ENCODE measurements at places on chromosomes 7 and 10.
A peak's percentile ranks its signal among the peaks of the same experiment; 100 is the strongest.

- no peak for DNase-seq
Measured at GRCh38 chr7:4211261-4211660, 470.8 kb upstream of the FOXK1 start.

- DNase-seq = no peak
Measured at GRCh38 chr10:126713594-126713993, 43.1 kb upstream of the C10orf90 start.

GRCh38 chr10:132593900-132594876 lies 56.6 kb downstream of the INPP5A start:
- DNase-seq = no peak

DNA sequence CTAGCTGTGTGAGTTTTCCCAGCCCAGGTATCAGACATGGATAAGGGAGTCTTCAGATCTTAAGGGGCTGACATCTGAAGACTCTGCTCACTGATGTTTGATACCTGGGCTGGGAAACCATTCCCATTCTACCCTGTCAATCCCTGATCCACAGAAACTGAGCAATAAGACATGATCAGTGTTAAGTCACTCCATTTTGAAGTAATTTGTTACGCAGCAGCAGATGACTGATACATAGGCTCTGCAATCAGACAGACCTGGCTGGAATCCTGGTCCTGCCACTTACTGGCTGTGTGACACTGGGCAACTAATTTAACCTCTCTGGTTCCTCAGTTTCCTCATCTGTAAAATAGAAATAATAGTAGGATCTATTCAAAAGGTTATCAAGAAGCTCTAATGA lies 6.6 kb downstream of the DCLRE1C start:
- no peak for DNase-seq

- DNase-seq = no peak
Measured at GRCh38 chr10:60950300-60950699, 6.3 kb upstream of the RHOBTB1 start.

GRCh38 chr7:96199421-96199820 lies 122.5 kb downstream of the SLC25A13 start:
- no peak for DNase-seq

- no peak for DNase-seq
Measured at GRCh38 chr10:131452926-131453720, 141.6 kb upstream of the TCERG1L start.

- DNase-seq = no peak
Measured at GRCh38 chr7:41403291-41403690, 299.6 kb downstream of the INHBA start.

GRCh38 chr10:98367604-98368451 lies 47.2 kb downstream of the PYROXD2 start:
- no peak for DNase-seq

DNA sequence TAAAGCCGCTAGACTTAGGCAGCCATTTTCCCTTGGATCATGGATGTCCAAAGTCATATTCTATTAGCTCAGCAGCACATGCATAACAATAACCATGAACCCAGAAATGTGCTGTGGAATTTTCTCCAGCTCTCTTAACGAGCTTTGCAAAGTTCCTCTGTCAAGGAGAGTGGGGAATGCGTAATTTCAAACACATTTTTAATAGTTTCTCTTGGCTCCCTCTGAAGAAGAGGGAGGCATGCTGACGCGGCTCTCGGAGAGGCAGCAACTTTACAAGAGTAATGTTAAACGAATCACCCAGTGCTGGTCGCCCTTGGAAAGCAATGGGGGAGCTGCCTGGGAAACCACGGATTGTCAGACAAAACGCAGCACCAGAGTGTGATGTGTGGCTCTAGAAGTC lies 114.8 kb downstream of the RAB18 start:
- DNase-seq = no peak

GRCh38 chr10:788796-789748 lies 99.6 kb upstream of the DIP2C start:
- peak; percentile 12 for DNase-seq

DNA sequence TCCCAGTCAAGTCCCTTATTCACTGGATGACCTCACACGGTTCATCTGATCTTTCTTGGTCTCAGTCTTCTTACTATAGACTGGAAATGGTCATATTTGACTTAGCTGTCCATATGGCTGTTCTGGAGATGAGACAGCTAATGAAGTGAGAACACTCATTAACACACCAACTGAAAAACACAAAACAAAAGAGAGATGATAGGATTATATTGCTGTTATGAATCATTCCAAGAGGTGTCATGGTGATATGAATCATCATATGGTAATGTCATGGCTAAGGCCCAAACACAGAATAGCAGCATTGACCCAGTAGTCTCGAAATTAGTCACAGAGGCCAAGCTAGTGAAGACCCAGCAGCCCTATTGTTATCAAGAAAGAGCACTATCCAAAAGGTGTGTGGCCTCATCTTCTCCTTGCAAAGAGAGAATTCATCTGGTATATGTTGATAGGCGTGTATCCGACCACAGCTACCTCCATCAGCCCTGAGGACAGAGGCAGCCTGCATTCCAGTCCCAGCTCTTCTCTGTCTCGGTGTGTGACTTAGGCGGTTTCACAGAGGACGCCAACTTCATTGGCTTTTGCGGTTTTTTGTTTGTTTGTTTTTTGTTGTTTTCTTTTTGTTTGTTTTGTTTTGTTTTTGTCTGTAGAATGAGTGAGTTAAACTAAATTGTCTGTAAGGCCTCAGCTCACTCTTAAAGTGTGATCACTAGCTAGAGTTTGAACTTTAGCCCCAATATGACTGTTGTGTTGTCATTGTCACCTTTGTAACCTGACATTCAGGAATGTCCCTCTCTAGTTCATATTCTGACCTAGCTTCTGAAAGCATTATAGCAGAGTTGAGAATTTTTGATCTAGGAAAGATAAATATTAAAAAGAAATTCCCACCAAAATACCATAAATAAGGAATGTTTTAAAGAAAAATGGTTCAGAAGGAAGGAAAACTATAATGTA lies 97.4 kb upstream of the PDCD4 start:
- DNase-seq = no peak

- no peak for DNase-seq
Measured at GRCh38 chr7:29946428-29947186, 43.0 kb downstream of the SCRN1 start.

DNA sequence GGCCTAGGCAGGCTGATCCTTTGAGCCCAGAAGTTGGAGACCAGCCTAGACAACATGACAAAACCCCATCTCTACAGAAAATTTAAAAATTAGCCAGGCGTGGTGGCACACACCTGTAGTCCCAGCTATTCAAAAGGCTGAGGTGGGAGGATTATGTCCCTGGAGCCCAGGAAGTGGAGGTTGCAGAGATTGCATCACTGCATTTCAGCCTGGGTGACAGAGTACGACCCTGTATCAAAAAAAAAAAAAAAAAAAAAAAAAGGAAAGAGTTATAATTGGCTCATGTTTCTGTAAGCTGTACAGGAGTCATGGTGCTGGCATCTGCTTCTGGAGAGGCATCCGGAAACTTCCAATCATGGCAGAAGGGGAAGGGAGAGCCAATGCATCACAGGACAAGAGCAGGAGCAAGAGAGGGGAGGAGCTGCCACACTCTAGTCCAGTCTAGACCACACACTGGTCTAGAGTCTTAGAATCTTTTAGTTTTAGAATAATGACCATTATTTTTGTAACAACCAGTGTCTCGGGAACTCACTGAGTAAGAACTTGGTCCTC lies 16.8 kb downstream of the DOCK1 start:
- no peak for DNase-seq

- no peak for DNase-seq
Measured at GRCh38 chr7:55130395-55131141, 111.8 kb downstream of the EGFR start.

- DNase-seq = no peak
Measured at GRCh38 chr7:148941598-148942275, 57.6 kb upstream of the EZH2 start.

DNA sequence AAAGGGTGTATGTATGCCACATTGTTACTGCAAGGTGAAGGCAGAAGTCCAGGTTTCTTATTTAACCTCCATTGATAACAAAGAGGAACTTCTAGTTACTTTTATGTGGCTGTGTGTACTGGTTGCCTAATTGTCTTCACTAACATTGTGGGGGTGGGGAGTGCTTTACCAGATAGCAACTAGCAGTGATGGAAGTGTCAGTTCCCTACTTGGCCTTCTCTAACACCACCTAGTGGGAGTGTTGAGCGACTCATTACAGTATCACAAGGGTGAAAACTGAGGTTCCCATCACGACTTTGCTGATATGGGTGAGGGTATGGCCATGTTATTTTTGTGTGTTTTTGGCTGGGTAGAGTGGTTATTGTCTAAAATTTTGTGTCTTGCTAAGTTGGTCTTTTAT lies 274.4 kb downstream of the THSD7A start:
- DNase-seq = no peak

DNA sequence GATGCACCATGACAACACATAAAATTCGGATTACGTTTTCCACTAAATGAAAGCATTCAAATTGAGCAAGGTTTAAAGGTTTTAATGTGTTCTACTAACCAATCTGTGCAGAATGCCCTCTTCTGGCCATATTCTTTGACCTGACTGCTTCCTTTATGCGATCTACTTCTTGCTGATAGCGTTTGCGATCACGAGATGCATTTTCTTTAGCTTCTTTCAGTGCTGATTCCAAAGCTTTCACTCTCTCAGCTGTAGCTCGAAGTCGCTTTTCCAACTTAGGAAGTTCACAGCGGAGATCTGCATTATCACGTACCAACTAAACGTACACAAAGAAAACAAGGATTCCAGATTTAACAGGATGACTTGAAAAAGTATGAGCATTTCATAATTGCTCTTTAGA lies 39.2 kb downstream of the KIF5B start:
- DNase-seq = no peak

DNA sequence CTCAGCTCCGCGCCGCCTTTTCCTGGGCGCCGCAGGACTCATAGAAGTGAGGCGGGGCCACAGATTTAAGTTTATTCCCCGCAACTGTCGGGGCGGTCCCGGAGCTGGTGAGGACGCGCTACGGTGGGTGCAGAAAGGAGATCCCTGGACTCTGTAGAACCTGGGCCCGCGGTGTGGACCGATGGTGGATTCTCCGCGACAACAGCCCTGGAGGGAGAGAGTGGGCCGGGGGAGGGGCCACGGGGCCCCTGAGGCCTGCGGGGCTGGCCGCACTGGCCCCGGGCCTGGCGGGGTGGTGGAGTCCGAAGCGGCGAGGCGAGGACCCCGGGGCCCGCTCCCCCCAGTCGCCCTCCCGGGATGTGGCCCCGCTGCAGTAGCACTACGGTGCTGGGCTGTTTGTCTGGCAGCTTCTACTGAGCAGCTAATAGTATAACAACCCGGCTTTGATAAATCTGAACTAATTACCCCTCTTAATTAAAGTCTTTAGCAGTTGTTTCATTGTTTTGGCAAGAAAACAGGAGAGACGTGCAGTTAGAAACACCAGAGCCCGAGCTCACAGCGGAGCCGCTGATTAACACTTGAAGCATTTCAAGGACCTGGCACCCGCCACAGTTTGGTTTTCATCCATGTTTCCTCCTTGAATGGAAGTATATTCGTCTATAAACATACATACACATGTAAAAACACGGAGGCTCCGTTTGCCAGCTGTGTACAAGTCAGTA lies 4.2 kb downstream of the FEZF1 start:
- DNase-seq = no peak

GRCh38 chr10:90846746-90847145 lies 11.1 kb downstream of the HTR7 start:
- no peak for DNase-seq

DNA sequence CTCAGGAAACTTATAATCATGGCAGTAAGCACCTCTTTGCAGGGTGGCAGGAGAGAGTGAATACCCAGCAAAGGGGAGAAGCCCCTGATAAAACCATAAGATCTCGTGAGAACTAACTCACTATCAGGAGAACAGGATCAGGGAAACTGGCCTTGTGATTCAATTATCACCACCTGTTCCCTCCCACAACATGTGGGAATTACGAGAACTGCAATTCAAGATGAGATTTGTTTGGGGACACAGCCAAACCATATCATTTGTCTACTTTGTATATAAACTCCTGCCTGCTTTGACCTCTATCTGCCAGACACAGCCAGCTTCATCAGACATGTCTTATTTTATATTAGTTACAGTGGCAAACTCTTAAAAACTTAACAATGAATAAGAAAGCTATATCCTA lies 50.4 kb downstream of the ARMC3 start:
- DNase-seq = no peak

- DNase-seq = no peak
Measured at GRCh38 chr10:12811826-12812225, 189.7 kb downstream of the CCDC3 start.

DNA sequence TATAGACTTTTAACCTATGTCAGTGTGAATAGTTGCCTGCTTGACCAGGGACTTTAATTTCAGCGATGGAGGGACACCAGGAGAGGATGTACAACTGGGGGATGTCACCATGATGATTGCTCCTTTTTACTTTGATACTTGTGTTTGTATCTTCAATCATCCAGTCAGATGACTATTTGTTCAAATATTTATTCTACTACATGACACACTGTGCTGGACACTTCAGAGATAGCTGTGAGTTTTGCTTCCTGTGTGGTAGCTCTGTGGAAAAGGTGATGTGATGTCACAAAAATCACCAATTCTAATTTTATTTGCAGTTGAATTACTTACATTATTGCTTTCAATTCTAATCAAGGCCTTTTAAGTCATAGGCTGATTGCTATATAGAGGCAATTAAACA lies 62.7 kb upstream of the CREB5 start:
- no peak for DNase-seq
